ENCODE measurements at places on chromosomes 4 and X.

DNA sequence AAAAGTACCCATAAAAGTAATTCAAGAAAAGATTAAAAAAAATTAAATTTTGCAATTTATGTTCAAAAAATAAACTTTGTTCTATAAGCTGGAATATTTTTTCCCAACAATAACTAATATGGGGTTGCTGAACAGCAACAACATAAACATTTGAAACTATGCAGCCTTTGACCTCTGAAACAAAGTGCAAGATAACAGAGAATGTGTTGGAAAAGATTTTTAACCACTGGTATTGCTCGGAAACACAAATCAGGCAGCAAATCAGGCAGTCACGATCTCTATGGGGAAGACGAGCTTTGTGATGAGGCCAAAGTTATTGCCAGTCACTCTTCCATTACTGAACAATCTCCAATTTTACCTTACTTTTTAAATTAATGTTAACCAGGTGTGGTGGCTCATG lies 332.1 kb downstream of the PABPC4L start:
- no peak for DNase-seq

DNA sequence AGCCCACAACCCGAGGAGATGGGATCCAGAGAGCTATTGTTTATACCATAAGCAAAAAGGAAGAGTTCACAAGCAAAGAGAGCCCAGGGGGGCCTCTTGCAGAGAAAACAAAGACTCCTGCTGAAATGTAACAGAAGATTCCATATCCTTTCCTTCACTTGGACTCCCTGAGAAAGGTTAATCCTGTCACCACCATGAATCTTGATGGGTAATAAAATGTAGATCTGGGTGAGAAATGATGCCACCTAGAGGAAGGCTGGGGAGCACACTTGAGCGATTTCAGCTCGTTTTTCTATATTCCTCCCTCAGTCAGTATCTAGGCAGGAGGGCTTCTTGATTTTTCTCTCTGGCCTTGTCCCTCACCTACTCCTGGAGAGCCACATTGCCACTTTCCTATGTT lies 10.2 kb upstream of the KCNE5 start:
- no peak for DNase-seq

DNA sequence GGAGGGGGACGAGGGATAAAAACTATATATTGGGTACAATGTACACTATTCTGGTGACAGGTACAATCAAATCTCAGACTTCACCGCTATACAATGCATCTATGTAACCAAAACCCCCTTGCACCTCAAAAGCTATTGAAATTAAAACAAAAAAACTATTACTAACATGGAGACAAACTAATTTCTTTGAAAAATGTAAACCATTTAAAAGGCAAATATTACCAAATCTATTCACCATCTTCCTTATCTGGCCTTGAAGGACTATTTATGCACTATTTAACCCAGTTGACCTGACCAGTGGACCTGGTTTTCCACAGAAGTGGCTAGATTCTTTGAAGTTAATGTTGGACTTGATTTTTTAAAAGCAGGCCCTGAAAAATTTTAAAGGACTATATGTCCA lies 212.3 kb upstream of the RPS6KA3 start:
- DNase-seq = no peak

- no peak for DNase-seq
Measured at GRCh38 chr4:26763648-26764047, 97.0 kb upstream of the STIM2 start.

GRCh38 chr4:5707778-5708448 lies 446 bp downstream of the EVC2 start:
- no peak for DNase-seq

DNA sequence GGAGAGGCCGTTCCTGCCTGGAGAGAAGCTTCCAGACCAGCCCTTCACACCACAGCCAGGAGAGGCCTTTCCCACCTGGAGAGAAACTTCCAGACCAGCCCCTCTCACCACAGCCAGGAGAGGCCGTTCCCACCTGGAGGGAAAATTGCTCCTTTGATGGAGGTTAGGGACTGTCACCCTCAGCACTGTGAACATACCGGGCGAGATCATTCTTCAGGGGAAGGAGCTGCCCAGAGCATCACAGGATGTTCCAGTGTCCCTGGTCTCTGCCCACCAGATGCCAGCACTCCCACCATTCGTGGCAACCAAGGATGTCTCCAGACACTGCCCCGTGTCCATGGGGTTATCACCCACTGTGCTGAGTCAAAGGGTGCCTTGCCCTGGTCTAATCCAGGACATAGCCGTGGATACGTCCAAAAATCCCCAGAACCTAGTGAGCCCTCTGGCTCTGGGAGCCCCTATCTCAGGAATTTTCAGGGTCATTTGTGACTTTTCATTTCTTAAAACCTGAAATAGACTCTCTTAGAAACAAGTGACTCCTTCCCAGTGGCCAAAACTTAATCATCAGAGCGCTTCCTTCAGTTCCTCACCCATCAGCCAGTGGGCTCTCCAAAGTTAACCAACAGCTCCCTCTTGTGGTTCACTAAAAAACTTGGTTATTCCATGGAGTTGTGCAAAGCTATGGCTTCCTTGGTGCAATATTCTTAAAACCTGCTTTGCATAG lies 80.2 kb downstream of the CRMP1 start:
- peak; percentile 52 for DNase-seq

DNA sequence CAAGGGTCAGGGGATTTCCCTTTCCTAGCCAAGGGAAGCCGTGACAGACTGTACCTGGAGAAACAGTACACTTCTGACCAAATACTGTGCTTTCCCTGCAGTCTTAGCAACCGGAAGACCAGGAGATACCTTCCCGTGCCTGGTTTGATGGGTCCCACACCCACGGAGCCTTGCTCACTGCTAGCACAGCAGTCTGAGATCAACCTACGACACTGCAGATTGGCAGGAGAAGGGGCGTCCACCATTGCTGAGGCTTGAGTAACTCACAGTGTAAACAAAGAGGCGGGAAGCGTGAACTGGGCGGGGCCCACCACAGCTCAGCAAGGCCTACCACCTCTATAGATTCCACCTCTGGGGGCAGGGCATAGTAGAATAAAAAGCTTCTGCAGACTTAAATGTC lies 48.7 kb upstream of the SRD5A3 start:
- no peak for DNase-seq

GRCh38 chrX:48894891-48895290 lies 2.7 kb downstream of the TIMM17B start:
- no peak for DNase-seq

GRCh38 chrX:16212024-16212423 lies 44.7 kb downstream of the MAGEB17 start:
- no peak for DNase-seq

GRCh38 chr4:101348995-101349800 lies 1.9 kb upstream of the PPP3CA start:
- DNase-seq = no peak

- DNase-seq = no peak
Measured at GRCh38 chr4:65670331-65671031, at the start of gene EPHA5. Gene EPHA5, minus strand, starts transcription at chr4:65670489. Its CDS starts 747 bp downstream, at chr4:65669742.

DNA sequence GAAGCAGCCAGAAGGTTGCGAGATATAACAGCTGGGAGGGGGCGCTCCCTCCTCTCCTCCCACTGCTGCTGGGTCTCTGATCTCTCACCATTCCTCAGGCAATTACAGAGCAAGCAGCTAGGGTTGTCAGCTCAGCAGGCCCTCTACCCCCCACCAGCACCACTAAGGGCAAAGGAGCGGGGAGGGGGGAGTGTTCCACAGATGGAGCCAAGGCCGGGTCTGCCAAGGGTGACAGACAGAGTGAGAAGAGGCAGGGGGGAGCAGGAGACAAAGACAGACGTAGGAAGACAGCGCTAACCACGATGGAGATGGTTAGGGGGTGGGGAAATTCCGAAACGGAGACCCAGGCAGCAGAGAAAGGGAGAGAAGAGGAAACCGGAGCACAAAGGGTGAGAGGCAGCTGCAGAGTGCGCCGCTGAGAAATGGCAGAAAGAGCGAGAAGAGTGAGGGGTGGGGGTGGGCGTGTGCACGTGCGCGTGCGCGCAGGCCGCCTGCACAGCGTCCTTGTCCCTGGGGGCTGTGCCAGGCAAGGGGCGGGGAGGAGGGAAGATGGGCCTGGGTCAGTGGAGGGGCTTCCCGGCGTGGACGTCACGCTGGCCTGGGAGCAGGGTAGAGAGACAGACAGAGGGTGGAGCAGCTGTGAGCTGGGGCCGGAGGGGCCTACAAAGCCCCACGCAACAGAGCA lies 6.9 kb downstream of the L1CAM start:
- DNase-seq = no peak

Data from HFF-Myc (cell line).